HS-27A (cell line): ENCODE measurements at places on chromosomes 2 and 18.

- DNase-seq: no peak
Observed at GRCh38 chr2:187215532-187216240, 232.4 kb downstream of the CALCRL start.

- no peak for DNase-seq
Observed at GRCh38 chr2:214156971-214157370, 253.9 kb upstream of the VWC2L start.

DNA sequence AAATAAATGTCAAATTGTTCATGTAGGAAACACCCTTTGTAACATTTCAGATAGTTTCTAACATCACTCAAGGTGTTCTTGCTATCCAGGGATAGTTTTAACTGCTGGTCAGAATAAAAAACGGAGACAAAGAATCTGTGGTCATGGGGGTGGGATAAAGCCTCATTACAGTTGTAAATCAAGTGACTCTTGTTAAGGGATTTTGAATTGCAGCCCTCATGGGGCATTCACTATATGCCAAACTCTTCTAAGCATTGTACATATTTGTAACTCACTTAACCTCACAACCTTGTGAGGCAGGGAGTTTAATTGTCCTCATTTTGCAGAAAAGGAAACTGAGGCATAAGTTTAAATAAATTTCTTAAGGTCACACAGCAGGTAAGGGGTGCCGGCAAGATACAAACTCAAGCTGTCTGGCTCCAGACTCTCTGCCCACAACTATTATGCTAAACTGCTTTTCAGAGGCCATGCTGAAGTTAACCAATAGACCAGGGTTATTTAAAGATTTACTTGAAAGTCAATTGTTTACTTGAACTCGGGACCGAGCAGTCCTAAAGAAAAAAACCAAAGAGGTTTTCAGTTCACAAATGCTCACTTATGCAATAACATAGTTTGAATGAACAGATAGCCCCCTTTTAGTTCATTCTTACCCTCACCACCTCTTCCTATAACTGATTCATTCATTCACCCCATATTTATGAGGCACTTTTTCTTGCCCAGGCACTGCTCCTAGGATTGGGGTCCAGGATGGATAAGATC is 121.6 kb upstream of the FZD5 start:
- no peak for DNase-seq

DNA sequence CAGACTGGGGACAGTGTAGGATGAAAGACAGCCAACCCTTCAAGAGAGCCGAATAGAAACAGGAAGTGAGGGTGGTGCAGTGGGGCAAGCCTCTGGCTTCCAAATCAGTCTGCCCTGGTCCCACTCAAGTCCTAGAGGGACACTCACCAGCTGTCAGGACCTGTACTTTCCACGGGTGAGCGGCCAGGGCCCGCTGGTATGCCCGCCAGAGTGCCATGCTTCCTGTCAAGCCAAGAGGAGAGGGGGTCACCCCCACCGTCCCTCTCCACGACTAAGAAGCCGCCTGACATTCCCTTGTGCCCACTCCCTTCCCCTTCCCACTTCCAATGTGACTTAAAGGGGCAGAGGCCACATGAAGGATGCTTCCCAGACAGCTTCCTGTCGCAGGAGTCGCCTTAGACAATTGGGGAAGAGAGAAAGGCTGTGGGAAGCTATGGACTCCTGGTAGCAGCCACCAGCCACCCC is 564 bp downstream of the MPV17 start:
- no peak for DNase-seq

GRCh38 chr2:15596968-15597367 is 5.3 kb downstream of the DDX1 start:
- no peak for DNase-seq

- no peak for DNase-seq
Observed at GRCh38 chr2:74379851-74380789, at the start of gene DCTN1. DCTN1 (minus strand) TSS chr2:74380311; CDS start chr2:74380037, 274 bp downstream.
